ENCODE measurements at places on chromosomes 5 and 9.

DNA sequence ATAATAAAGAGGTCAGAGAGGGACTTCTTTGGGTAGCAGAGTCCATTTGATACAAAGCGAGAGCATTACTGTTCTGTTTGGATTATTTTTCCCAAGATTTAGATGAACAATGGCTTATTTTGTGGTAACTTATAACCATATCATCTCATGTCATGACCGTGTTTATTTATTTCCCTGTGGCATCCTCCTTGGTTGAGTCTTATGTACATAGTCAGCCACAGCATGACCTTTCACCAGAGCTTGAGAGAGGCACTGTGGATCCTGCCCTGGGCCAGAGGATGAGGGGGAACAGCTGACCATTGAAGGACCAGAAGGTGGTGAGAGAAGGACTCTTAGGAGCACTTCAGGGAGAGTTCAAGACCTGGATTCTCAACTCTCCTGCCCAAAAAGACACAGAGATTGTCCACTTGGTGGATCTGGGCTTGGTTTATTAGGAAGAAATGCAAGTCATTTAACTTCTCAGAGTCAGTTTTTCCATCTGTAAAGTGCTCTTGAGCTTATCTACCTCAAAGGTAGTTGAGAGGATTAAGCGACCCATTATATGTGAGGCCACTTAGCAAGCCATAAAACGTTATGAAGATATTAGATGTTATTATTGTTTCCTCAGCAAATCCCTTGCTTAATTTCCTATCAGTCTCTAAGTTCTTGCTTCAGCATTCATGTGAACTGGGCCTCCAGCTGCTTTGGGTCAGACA lies 51.4 kb downstream of the PPIC start:
- no peak for DNase-seq

- DNase-seq: no peak
These were observed 65.8 kb upstream of the BRINP1 start for GRCh38 chr9:119435076-119435475.

DNA sequence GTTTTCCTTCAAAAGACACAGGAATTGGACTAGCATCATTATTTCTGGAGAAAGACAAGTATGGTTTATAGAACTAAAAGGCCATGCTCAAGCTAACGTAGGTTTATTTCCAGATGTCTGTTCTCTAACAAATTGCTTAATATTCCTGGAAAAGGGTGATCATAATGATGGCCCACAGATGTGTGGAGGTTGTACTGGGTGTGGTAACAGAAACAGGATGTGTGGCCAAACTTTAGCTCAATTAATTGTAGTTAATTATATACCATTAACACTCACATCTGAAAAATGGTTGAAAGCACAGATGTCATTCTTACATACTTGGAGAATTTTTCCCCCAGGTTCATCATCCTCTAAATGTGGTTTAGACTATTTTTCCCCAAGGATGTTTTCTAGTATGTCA lies 292.7 kb upstream of the RASA1 start:
- DNase-seq: no peak

GRCh38 chr5:143102411-143102810 lies 301.1 kb downstream of the NR3C1 start:
- DNase-seq: no peak

GRCh38 chr9:92634712-92635605 lies 35.0 kb downstream of the IPPK start:
- DNase-seq: peak; percentile 30

GRCh38 chr9:99628849-99629620 lies 192.7 kb upstream of the NR4A3 start:
- DNase-seq: no peak

DNA sequence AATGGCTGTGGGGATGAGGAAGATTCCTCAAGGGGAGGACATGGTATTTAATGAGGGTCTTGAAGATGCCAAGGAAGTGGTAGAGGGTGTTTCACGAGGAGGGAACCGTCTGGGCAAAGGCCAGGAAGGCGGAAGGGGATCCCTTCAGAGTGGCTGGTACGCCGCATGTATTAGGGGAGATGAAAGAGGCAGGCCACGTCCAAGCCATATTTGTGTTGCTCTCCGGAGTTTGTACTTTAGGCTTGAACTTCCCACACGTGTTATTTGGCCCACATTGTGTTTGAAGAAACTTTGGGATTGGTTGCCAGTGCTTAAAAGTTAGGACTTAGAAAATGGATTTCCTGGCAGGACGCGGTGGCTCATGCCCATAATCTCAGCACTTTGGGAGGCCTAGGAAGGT lies 1.2 kb downstream of the FXN start:
- no peak for DNase-seq

- no peak for DNase-seq
These were observed 477.6 kb downstream of the ZSWIM6 start for GRCh38 chr5:61809651-61810050.

- no peak for DNase-seq
These were observed 40.2 kb upstream of the RAB3C start for GRCh38 chr5:58542709-58543108.

GRCh38 chr5:5140479-5141338 lies 579 bp downstream of the ADAMTS16 start:
- no peak for DNase-seq

DNA sequence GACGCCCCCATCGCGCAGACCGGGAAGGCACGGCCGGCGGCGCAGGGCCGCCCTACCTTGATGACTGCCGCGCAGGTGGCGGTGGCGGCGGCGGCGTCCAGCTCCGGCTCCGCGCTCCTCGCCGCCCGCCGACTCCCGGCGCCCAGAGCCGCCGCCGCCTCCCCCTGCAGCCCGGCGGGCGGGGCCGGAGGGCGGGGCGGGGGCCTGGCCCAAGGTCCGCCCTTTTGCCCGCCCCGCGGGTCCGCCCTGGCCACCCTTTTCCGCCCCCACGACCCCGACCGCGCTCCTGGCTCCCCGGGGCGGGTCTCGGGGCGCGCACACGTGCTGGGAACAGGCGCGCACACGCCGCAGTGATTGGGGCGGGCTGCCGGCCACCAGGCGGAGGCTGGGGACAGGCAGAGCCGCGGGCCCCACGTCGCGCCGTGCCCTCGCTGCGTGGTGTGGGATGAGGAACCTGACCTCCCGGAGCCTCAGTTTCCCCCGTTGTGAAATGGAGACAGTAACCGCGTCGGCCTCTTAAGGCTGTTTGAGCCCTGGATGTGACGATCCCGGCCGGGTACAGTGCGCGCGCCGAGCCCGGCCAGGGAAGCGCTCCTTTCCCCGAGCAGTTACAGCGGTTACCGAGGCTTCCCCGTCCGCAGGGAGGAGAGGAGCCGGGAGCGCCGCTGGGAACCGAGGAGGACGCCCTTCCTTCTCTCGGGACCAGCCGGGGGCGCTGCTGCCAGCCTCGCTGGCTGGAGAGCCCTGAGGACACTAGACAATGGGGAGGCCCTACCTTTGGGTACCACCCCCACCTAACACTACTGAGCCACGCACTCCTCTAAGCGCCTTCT lies at the start of gene CORO2A:
CORO2A (minus strand) TSS at position 135 of the 833 bp plus-strand sequence. CDS start 34,977 bp downstream, outside the sequence.
- DNase-seq: peak; percentile 56

- DNase-seq: no peak
These were observed 44.4 kb downstream of the DROSHA start for GRCh38 chr5:31487506-31487905.

- no peak for DNase-seq
These were observed 9.1 kb upstream of the MAT2B start for GRCh38 chr5:163496286-163496685.

GRCh38 chr9:121670431-121670830 lies 19.0 kb downstream of the DAB2IP start:
- no peak for DNase-seq

- no peak for DNase-seq
These were observed 1.4 kb upstream of the IRX4 start for GRCh38 chr5:1883925-1884677.

GRCh38 chr9:111909444-111909843 lies 12.8 kb downstream of the UGCG start:
- DNase-seq: no peak

DNA sequence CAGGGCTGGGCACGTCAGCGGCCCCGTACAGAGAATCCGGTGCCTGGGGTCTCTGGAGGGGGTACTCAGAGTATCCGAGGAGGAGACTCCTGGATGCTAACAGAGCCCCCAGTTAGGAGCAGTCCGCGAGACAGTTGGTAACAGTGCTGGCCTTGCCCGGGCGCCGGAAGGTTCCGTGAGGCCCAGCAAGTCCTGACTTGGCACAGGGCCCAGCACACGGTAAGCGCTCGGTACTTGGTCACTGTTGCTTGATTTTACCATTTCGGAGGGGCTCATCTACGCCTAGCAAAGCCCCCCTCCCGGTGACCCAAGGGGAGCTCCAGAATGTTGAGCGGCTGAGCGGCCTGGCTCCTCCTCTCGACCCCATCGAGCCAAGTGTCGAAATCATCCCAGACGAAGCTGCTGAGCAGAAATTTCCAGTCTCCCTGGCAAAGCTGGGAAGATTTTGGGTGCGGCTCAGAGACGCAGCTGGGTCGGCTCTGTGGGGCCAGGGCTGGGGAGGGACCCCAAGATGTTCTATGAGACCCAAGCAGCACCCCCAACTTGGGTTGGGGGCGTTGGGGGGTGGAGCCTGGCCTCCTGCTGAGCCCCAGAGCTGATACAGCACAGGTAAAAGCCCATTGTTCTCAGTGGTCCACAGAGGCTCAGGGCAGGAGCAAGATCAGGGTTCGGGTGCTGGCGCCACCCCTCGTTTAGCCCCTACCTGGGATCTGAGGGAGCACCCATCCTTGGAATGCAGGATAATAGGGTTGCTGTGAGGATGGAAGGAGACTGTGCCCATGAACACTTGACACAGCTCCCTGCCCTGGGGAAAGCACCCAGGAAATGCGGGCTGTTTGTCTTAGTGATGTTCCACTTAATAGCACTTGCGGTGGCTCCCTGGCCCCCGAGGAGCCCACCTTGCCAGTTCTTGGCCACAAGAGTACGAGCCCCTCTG lies 137.2 kb downstream of the C9orf50 start:
- no peak for DNase-seq

DNA sequence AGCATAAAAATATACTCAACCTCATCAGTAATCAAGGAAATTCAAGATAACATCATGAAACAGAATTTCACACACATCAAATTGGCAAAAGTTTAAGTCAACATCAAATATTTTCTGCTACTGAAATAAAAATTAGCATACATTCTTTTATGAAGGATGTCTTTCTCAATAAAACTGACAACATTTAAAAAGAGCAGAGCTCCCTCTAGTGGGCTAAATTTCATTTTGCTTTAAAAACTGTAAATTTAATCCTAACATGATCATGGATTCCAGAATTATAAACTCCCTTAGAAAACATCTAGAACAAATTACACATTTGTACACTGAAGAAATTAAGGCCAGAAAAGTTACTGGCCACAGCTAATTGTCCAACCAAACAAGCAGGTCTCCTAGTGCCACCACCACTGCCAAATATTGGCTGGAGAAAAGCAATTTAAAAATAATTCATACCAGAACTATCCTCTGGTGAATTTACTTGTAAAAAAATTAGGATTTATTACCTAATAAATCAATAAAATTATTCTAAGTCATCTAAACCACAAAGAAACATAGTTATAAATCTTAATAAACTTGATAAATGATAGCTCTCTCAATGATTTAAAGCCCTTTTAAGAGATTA lies 31.2 kb downstream of the DEPDC1B start:
- DNase-seq: no peak

GRCh38 chr5:56856541-56857178 lies 41.3 kb downstream of the MAP3K1 start:
- DNase-seq: no peak

GRCh38 chr5:1663186-1663585 lies 136.5 kb downstream of the MRPL36 start:
- no peak for DNase-seq

GRCh38 chr5:31427013-31427723 lies 104.7 kb downstream of the DROSHA start:
- DNase-seq: no peak

DNA sequence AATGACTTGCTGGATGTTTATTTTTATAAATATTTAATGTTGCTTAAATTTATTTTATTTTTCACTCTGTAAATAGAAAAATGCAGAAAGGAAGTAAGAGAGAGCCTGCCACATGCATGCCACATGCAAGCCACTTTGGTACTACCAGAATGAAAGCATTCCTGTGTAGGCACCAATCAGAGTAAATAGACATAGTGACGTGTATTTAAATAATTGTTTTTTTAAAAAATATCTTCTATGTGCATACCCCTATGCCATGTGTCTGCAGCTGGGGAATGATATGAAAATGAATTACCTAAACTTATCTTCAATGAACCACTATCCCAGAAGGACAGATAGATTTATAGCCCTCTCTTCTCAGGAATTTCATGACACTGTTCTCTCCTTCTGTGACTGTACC lies 651.5 kb upstream of the RIOK2 start:
- no peak for DNase-seq

DNA sequence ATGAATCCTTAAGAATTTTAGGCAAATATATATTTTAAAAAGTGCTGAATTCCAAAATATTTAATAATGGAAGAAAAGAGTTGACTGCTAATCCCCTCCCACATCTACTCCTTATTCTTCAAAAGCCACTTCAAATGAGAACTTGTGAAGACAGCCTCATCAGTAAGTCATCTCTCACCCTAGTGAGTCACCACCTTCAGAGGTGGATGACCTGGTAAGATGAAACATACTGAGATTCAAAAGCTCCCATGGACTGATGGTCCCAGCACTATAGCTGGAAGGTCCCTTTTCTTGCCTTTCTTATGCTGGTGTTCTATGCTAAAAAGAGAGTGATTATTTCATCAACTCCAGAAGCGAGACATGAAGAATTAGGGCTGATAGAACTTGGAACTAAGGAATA lies 37.8 kb upstream of the SPDL1 start:
- DNase-seq: no peak

GRCh38 chr5:175464074-175464941 lies 14.1 kb upstream of the SFXN1 start:
- DNase-seq: peak; percentile 29

- no peak for DNase-seq
These were observed at the start of the genes BHMT2 and DMGDH for GRCh38 chr5:79069488-79070349. TSS of gene BHMT2 (plus strand) at chr5:79069767. CDS start at chr5:79069783, 16 bp downstream. TSS of gene DMGDH (minus strand) at chr5:79069674. CDS start at chr5:79069620, 54 bp downstream.

DNA sequence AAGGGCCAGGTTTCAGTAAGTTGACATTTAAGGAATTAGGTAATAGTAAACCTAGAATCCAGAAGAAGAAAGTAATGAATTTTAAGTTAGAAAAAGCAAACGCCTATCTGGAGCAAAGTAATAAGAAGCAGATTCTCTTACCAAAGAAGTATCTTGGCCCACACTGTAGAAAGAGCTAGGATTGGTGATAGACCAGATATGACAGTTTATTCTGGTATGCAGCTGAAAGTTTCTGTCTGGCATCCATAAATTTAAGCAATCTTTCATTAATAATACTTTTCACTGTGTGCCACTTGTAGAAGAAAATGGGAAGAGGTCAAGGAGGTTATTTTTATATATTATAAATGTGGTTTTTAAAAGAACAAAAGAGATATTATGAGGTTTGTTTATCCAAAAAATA lies 3.0 kb downstream of the RECK start:
- no peak for DNase-seq

Measured in activated T-helper 1 cell treated with anti-CD3 and anti-CD28 coated beads, Interleukin-2, amount 50 U/mL, for 16 hours (primary cell).